ENCODE measurements at places on chromosomes 16 and 17. TPM values are rescaled to one million over a fixed set of nuclear protein-coding genes. Genes with fewer than 3 reads are reported as not detected.
A peak's percentile ranks its signal among the peaks of the same experiment; 100 is the strongest.

GRCh38 chr17:44501866-44502375, 1.3 kb downstream of the GPATCH8 start:
- peaks cover 14% of the 10 kb centered on the region for H3K4me1 ChIP-seq
- H3K27ac ChIP-seq: peak overlapping the region; percentile 96
- H3K27me3 ChIP-seq: no peaks in the 10 kb centered on the region
- no peaks in the 10 kb centered on the region for H3K36me3 ChIP-seq

- H3K4me1 ChIP-seq: peaks cover 3% of the 10 kb centered on the region
- no peaks in the 10 kb centered on the region for H3K27me3 ChIP-seq
- DNase-seq: no peak
- no peaks in the 10 kb centered on the region for H3K36me3 ChIP-seq
- H3K4me3 ChIP-seq: no peak overlapping the region
- H3K27ac ChIP-seq: no peak overlapping the region
Measured at GRCh38 chr17:9427465-9428315, 147.9 kb downstream of the STX8 start.

DNA sequence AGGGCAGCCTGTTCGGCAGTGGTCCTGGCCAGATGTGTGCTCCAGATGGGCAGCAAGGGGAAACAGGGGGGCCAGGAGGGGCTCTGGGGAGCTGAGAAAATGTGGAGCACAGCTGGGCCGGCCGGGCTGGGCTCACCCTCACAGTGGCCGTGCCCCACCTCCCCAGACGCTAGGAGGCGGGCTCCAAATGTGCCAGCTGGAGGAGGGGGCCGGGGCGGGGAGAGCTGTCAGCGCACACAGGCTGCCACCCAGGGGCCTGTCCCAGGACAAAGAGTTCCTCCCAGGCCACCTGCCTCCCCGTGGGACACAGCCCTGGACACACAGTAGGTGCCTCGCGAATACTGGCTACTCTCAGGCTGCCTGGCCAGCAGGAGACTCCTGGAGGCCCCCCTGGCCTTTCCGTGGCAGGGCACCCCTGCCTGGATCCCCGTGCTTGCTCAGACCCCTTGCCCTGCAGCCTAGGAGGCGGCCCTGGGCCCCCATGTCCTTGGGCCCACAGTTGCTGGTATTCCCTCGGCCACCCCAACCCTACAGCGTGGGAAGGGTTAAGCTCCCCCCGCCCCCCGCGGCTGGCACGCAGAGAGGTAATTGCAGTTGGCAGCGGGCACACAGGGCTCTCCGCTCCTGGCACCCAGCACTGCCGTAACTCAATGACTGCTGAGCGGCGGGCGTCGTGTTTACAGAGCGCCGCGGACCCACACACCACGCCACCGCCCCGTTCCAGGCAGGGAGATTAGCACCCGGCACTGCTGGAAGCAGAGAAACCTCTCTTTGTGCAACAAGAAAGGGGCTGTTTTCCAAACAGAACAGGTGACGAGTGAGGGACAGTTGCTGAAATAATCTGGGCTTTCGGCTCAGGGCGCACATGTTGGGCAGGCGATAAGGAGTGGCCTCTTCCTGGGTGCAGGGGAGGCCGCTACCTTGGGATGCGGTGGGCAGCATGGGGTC, 32.2 kb downstream of the BAHCC1 start:
- H3K4me1 ChIP-seq: peaks cover 61% of the 10 kb centered on the region
- no peaks in the 10 kb centered on the region for H3K27me3 ChIP-seq
- no peak overlapping the region for H3K4me3 ChIP-seq
- no peak overlapping the region for H3K27ac ChIP-seq

The FLYWCH2 gene
- polyA plus RNA-seq: 64.8 TPM

GRCh38 chr16:73505577-73505976, 457.6 kb upstream of the ZFHX3 start:
- H3K4me3 ChIP-seq: no peak overlapping the region
- no peaks in the 10 kb centered on the region for H3K4me1 ChIP-seq
- no peak overlapping the region for H3K27ac ChIP-seq

The FBXL20 gene
- polyA plus RNA-seq: 2.7 TPM

The ATP2A1 gene
- 3.0 TPM for polyA plus RNA-seq

The ERN2 gene
- polyA plus RNA-seq: not detected

DNA sequence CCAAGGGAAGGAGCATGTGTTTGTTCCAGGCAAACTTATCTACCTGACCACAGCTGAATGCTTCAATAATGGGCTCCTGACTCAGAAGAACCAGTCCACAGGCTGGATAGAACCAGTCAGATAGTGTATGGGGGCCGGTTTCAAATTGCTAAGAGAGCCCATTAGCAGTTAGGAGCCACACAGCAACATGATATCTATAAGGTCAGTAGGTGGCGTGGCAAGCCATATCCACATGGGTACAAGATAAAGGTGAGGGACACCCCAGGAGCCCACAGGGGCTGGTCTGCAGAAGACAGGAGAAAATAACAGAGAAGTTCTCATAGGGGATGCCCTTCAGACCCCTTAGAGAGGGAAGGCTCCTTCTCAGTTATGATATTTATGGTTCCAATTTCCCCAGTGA, 31.6 kb upstream of the CDRT15 start:
- H3K4me3 ChIP-seq: no peak overlapping the region
- H3K27ac ChIP-seq: no peak overlapping the region
- no peaks in the 10 kb centered on the region for H3K4me1 ChIP-seq
- no peak for DNase-seq
- H3K36me3 ChIP-seq: no peaks in the 10 kb centered on the region
- peaks cover 4% of the 10 kb centered on the region for H3K27me3 ChIP-seq

DNA sequence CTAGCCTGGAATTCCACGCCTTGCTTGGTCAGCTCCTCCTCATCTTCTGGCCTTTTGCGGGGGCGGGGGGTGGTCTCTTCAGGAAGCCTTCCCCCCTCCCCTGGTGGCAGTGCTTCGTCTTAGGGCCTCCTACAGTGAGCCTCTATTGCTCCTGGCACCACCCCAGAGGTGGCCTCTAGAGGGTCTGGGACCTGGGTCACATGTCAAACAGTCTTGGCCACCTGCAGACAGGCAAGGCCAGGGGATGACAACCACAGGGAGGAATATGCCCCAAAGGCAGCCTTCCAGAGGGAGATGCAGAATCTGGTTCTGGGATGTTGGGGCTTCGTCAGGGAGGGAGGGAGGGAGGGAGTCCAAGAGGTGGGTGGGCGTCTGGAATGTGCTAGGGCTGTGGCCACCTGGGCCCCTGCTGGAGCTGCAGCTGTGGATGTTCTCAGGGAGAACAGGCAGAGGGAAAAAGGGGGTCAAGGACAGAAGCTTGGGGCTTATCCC, 50.6 kb downstream of the SMPD3 start:
- H3K27ac ChIP-seq: no peak overlapping the region
- no peaks in the 10 kb centered on the region for H3K27me3 ChIP-seq
- H3K36me3 ChIP-seq: no peaks in the 10 kb centered on the region
- H3K4me3 ChIP-seq: no peak overlapping the region
- no peak for DNase-seq
- H3K4me1 ChIP-seq: no peaks in the 10 kb centered on the region

The CCL13 gene
- polyA plus RNA-seq: not detected
